ENCODE measurements at places on chromosomes 16 and 17. TPM values are rescaled to one million over a fixed set of nuclear protein-coding genes. Genes with fewer than 3 reads are reported as not detected.

The FADS6 gene
- total RNA-seq: not detected

The KCNH4 gene
- total RNA-seq: not detected

The TPSAB1 gene
- total RNA-seq: 3.3 TPM

The PRCD gene
- total RNA-seq: not detected

The HIC1 gene
- 4.6 TPM for total RNA-seq

The CACNG5 gene
- not detected for total RNA-seq

The KRT222 gene
- not detected for total RNA-seq

The CBLN1 gene
- total RNA-seq: not detected

The CMTM1 gene
- total RNA-seq: not detected

The CDK3 gene
- total RNA-seq: 0.33 TPM

The ACSM2A gene
- total RNA-seq: 0.23 TPM

DNA sequence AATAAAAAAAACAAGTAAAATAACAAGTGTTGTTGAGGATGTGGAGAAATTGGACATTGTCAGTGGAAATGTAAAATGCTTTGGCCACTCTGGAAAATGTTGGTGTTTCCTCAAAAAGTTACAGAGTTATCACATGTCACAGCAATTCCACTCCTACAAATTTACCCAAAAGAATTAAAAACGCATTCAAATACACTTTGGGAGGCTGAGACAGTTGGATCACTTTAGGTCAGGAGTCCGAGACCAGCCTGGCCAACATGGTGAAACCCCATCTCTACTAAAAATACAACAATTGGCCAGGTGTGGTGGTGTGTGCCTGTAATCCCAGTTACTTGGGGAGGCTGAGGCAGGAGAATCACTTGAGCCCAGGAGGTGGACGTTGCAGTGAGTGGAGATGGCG, 5.6 kb downstream of the TOP3A start:
- H3K27ac ChIP-seq: no peak overlapping the region
- DNase-seq: no peak

DNA sequence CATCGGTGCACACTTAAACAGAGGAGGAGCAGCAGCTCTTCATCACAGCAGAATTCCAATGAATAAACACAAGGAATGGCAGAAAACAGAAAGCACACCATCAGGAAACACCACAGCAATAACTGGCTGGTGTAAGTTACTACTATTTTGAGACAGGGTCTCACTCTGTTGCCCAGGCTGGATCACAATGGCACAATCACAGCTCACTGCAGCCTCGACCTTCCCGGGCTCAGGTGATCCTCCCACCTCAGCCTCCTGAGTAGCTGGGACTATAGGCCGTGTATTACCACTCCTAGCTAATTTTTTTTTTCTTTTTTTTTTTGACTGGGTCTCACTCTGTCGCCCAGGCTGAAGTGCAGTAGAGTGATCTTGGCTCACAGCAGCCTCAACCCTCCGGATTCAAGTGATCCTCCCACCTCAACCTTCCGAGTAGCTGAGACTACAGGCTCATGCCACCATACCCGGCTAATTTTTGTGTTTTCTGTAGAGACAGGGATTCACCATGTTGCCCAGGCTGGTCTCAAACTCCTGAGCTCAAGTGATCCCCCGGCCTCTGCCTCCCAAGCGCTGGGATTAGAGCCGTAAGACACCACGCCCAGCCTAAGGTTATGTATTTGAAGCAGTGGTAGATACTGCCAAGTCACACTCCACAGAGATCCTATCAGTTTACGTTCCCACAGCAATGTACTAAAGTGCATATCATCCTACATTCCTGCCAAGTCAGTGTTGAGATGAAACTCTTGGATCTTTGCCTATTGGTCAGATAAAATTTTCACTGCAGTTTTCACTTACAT, 20.7 kb downstream of the TRAP1 start:
- H3K4me1 ChIP-seq: peaks cover 19% of the 10 kb centered on the region
- H3K27ac ChIP-seq: peak overlapping the region; percentile 91
- H3K36me3 ChIP-seq: no peaks in the 10 kb centered on the region
- peak overlapping the region; percentile 21 for H3K4me3 ChIP-seq
- peak; percentile 84 for DNase-seq

DNA sequence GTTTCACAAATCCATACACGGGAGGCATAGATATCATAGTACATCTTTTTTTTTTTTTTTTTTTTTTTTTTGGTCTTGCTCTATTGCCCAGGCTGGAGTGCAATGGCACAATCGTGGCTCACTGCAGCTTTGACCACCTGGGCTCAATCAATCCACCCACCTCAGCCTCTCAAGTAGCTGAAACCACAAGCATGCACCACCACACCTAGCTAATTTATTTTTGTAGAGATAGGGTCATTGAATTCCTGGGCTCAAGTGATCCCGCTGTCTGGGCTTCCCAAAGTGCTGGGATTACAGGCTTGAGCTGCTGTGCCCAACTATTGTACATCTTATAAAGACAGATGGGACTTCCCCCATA, 3.5 kb upstream of the RAPGEFL1 start:
- no peak for DNase-seq
- peaks cover 57% of the 10 kb centered on the region for H3K36me3 ChIP-seq
- H3K27ac ChIP-seq: no peak overlapping the region
- no peaks in the 10 kb centered on the region for H3K4me1 ChIP-seq
- H3K27me3 ChIP-seq: no peaks in the 10 kb centered on the region

- H3K27ac ChIP-seq: no peak overlapping the region
- no peaks in the 10 kb centered on the region for H3K27me3 ChIP-seq
- no peak for DNase-seq
- H3K4me1 ChIP-seq: no peaks in the 10 kb centered on the region
- H3K4me3 ChIP-seq: no peak overlapping the region
Measured at GRCh38 chr16:57695680-57696069, 1.1 kb downstream of the DRC7 start.

DNA sequence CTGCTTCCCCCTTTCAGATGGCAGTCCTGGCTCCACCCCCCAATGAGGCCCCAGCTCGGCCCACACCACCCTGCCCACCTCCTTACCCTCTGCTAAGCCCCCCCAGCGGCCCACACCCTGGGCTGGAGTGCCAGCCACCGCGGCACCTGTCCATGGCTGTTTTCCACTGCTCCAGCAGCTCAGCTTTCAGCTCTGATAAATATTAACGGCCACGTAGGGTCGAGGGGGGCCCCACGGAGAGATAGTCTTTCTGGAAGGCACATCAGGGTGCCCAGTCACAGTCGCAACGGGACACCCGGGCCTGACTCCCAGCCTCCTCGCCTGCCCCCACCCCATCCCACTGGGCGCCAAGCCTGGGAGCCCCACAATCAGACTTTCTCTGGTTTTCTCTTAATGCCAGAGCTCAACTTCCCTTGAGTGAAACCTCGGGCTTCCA, 46.5 kb upstream of the CIBAR2 start:
- H3K36me3 ChIP-seq: no peaks in the 10 kb centered on the region
- no peak for DNase-seq
- H3K4me1 ChIP-seq: peaks cover 62% of the 10 kb centered on the region
- peak overlapping the region; percentile 78 for H3K27ac ChIP-seq

- no peaks in the 10 kb centered on the region for H3K36me3 ChIP-seq
- no peak for DNase-seq
- no peaks in the 10 kb centered on the region for H3K4me1 ChIP-seq
- H3K27ac ChIP-seq: no peak overlapping the region
- H3K4me3 ChIP-seq: no peak overlapping the region
Measured at GRCh38 chr16:50340578-50340977, 28.2 kb downstream of the BRD7 start.

DNA sequence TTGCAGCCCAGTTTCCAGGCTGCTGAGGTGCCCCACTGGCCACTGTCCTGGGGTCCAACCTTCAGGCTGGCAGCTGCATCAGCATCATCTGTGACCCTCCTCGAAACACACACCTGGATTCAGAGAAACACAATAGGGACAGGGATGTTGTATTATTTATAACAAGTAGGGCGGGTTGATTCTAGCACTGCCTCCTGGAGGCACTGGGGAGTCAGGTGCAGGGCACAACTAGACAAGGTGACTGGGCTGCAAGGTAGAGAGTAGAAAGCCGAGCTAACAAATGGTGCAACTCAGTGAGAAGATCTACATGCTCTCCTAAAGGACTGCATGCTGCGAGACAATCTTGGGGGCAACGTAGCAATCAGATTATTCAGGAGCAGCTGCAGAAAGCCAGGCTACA, 317.3 kb downstream of the SLC39A11 start:
- DNase-seq: no peak
- no peaks in the 10 kb centered on the region for H3K4me1 ChIP-seq
- no peaks in the 10 kb centered on the region for H3K27me3 ChIP-seq

- H3K4me1 ChIP-seq: peaks cover 30% of the 10 kb centered on the region
- no peak for DNase-seq
- H3K4me3 ChIP-seq: no peak overlapping the region
- H3K27ac ChIP-seq: peak overlapping the region; percentile 28
Measured at GRCh38 chr16:72975809-72976437, 72.0 kb downstream of the ZFHX3 start.

DNA sequence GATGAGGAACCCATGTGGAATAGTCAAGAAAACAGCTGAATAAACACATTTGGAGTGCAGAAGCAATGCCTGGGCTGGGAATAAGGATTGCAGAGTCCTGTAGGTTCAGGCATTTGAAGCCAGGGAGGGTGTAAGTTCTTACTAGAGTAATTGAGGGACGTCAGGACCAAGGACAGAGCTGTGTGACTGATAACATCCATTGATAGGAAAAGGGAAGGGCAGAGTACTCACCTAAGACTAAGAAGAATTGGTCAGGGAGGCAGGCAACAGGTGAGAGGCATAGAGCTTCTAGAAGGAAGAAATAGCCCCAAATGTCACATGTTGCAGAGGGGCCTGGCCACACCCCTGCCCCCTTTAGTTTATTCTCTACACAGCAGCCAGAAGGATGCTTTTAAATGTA, 79.8 kb upstream of the TMEM132E start:
- H3K4me1 ChIP-seq: no peaks in the 10 kb centered on the region
- DNase-seq: no peak
- H3K36me3 ChIP-seq: no peaks in the 10 kb centered on the region
- H3K4me3 ChIP-seq: no peak overlapping the region
- no peak overlapping the region for H3K27ac ChIP-seq

- no peak overlapping the region for H3K4me3 ChIP-seq
- H3K27ac ChIP-seq: no peak overlapping the region
- H3K36me3 ChIP-seq: no peaks in the 10 kb centered on the region
- no peak for DNase-seq
- H3K27me3 ChIP-seq: no peaks in the 10 kb centered on the region
Measured at GRCh38 chr16:88049561-88050545, 98.6 kb downstream of the BANP start.

- peaks cover 15% of the 10 kb centered on the region for H3K4me1 ChIP-seq
- H3K27ac ChIP-seq: no peak overlapping the region
- no peaks in the 10 kb centered on the region for H3K36me3 ChIP-seq
- no peak overlapping the region for H3K4me3 ChIP-seq
- no peaks in the 10 kb centered on the region for H3K27me3 ChIP-seq
Measured at GRCh38 chr17:47210105-47210504, 957 bp downstream of the MYL4 start.

- H3K36me3 ChIP-seq: no peaks in the 10 kb centered on the region
- no peak for DNase-seq
- H3K27me3 ChIP-seq: no peaks in the 10 kb centered on the region
- H3K4me1 ChIP-seq: peaks cover 27% of the 10 kb centered on the region
Measured at GRCh38 chr17:50451943-50452629, 16.6 kb downstream of the CHAD start.

GRCh38 chr16:87963400-87963799, 12.2 kb downstream of the BANP start:
- H3K36me3 ChIP-seq: no peaks in the 10 kb centered on the region
- DNase-seq: no peak
- no peaks in the 10 kb centered on the region for H3K27me3 ChIP-seq

DNA sequence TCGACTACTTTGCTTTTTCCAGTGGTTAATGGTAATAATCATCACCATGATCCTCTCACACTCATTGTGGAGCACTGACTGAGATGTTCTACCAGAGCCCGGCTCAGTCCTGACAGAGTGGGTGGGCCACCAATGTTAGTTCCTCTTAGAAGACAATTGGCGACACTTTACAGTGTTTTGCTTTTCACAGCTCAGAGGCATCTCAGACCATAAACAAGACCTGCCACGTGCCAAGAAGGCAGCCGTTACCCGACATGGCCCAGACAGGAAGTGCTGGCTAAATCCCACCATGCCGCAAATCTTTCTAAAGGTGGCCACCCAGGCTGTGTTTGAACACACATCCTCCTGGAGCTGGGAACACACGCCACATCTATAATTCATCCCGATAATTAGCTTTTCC, 103.7 kb downstream of the XYLT1 start:
- H3K27me3 ChIP-seq: no peaks in the 10 kb centered on the region
- H3K27ac ChIP-seq: no peak overlapping the region
- peaks cover 16% of the 10 kb centered on the region for H3K4me1 ChIP-seq
- H3K36me3 ChIP-seq: no peaks in the 10 kb centered on the region
- H3K4me3 ChIP-seq: no peak overlapping the region
- DNase-seq: no peak

- H3K36me3 ChIP-seq: no peaks in the 10 kb centered on the region
- H3K27me3 ChIP-seq: no peaks in the 10 kb centered on the region
- no peak overlapping the region for H3K4me3 ChIP-seq
- no peak overlapping the region for H3K27ac ChIP-seq
- DNase-seq: no peak
- H3K4me1 ChIP-seq: no peaks in the 10 kb centered on the region
Measured at GRCh38 chr16:66162821-66163220, 203.7 kb upstream of the CDH5 start.

GRCh38 chr17:18980682-18981334, 23.8 kb downstream of the FAM83G start:
- H3K27ac ChIP-seq: no peak overlapping the region
- H3K36me3 ChIP-seq: no peaks in the 10 kb centered on the region
- DNase-seq: no peak
- H3K4me3 ChIP-seq: no peak overlapping the region

- no peak overlapping the region for H3K4me3 ChIP-seq
- H3K36me3 ChIP-seq: no peaks in the 10 kb centered on the region
- no peak for DNase-seq
- no peaks in the 10 kb centered on the region for H3K4me1 ChIP-seq
Measured at GRCh38 chr16:86199871-86200695, 301.1 kb downstream of the IRF8 start.

GRCh38 chr17:14753383-14753782, 452.5 kb downstream of the HS3ST3B1 start:
- no peaks in the 10 kb centered on the region for H3K36me3 ChIP-seq
- no peak for DNase-seq
- no peaks in the 10 kb centered on the region for H3K27me3 ChIP-seq
- H3K27ac ChIP-seq: no peak overlapping the region
- H3K4me3 ChIP-seq: no peak overlapping the region

- H3K4me1 ChIP-seq: no peaks in the 10 kb centered on the region
- H3K27me3 ChIP-seq: no peaks in the 10 kb centered on the region
- no peak overlapping the region for H3K27ac ChIP-seq
- H3K36me3 ChIP-seq: no peaks in the 10 kb centered on the region
- no peak for DNase-seq
Measured at GRCh38 chr17:30372755-30373154, 6.0 kb upstream of the CPD start.

GRCh38 chr16:3762107-3762750, 44.9 kb upstream of the TRAP1 start:
- H3K27me3 ChIP-seq: no peaks in the 10 kb centered on the region
- no peaks in the 10 kb centered on the region for H3K4me1 ChIP-seq
- no peak for DNase-seq
- H3K27ac ChIP-seq: no peak overlapping the region
- H3K36me3 ChIP-seq: peaks cover 4% of the 10 kb centered on the region
- no peak overlapping the region for H3K4me3 ChIP-seq

- no peak overlapping the region for H3K4me3 ChIP-seq
- no peak for DNase-seq
- no peaks in the 10 kb centered on the region for H3K4me1 ChIP-seq
- H3K27me3 ChIP-seq: no peaks in the 10 kb centered on the region
- H3K27ac ChIP-seq: no peak overlapping the region
- H3K36me3 ChIP-seq: no peaks in the 10 kb centered on the region
Measured at GRCh38 chr17:37211136-37211535, 164.6 kb upstream of the C17orf78 start.

Data from gastrocnemius medialis (tissue), 4 donors.